SW480 (cell line): ENCODE measurements at places on chromosomes 6 and 20.

DNA sequence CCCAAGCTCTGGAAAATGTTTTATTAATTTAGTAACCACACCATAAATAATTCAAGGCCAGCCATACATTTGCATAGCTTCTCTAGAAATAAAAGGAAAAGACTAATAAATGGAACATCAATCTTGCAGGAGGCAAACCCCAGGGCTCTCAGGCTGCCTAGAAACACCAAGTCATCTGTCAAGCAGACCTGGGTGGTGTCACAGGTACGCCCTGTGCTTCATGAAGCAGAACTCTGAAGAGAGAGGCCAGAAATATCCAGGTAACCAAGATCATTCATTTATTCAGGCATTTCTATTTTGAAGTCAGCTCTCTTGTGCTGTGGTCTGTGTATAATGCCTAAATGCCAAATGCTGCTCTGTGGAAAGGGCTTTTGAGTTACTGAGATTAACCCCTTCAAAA is 45.3 kb upstream of the ARMH2 start:
- DNase-seq: no peak

DNA sequence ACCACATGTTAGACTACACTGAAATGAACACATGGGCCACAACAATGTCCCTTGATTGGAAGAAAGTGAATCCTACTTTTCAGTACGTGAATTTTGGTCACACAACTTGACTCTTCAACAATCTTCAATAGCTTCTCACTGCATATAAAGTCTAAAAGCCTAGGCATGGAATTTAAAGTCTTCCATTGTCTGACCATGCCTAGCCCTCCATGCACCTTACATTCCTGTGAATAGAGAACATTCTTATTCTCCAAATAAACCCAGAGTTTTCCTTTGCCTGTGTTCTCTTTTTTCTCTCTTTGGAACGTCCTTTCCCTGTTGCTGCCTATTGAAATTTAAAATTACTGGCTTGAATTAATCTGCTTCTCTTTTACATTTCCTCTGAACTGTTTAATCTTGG is 207.5 kb downstream of the ASCC3 start:
- no peak for DNase-seq

- DNase-seq: peak; percentile 31
Measured at GRCh38 chr6:131258816-131259476, 123.7 kb downstream of the AKAP7 start.

DNA sequence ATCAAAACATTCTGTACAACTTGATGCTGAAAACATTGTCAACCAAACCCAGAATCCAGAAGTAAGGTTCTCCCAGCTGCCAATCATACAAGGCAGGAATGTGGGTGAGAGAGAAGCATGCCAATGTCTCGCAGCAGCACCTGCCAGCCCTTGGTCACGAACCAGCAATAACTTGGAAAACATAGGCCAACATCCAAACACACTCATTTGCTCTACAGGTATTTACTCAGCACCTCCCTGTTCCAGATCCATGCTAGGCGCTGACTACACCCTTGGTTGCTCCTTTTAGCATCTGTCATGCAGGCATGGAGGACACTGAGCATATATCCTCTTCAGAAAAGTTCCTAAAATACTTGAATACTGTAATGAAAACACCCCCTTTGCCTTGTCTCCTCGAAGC is 63.6 kb downstream of the FAXC start:
- DNase-seq: no peak
